Nephron progenitor cell (in vitro differentiated cells): ENCODE measurements at places on chromosomes 13 and 19.

- DNase-seq: no peak
Observed at GRCh38 chr13:51500687-51501086, 47.9 kb upstream of the INTS6 start.

DNA sequence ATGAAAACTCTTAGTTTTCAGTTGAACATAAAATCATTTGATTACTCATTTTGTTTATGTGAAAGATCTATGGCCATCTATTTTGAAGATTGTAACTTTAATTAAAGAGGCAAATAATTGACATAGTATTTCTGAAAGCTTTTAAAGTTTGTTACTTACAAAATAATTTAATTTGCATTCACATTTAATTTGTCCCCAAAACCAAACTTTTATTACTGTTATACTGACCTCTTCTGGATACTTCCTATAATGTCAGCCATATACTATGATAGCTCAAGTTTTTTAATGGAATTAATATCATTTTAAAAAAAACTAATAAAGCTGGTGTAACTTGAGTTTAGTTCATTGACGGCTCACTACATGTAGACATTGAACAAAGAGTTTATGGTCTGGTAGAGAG is 4.9 kb upstream of the SGCG start:
- DNase-seq: no peak

DNA sequence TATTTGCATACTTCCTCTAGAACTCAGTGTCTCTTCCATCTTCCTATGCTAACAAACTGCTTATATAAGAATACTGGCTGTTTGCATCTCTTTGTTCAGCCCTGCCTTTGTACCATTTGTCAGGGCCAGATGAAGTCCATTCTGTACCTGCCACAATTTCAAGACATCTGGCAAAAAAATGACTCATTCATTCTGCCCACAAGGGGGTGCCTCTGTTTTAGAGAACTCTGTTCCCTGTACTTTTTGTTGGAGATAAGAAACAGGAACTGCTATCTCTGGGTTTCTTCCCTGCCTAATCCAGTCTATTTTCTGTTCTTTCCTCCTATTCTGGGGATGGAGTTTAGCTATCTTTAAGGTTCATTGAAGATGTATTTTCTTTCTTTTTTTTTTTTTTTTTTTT is 23.0 kb downstream of the ZNF568 start:
- no peak for DNase-seq

DNA sequence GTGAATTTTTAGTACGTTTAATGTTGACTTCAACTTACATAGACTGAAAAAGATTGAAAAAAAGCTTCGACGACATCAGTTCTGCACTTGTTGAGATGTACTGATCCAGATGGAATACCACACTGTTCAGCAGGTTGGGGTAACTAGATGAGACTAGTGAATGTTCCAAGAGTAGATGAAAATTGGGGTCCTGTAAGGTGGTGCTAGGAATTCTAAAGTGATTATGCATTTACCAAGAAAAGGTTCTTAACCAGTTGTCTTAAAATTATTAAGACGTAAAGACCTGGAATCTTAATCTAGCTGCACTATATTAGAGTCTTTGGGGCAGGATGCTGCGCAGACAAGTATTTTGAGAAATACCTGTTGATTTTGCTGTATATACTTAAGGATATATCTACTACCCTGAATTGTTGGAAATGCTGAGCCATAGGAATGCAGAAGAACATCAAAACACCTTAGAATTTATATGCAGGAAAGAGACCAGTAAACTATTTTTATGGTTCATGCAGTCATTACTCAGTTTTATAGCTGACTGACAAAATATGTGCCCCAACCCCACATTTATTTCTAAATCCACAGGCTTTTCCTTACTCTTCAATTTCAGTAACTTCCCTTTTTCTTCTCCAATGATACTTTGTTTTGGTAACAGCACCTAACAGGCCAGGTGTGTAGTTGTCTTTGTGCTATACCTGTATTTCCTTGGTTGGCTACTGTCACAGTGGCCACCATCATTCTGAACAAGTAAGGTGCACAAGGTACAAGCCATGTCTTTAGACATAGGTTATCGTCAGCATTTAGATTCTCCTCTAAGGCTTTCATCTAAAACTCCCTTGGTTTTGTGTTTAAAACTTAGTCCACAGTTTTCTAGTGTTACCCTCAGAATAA is 8.6 kb downstream of the MIR17HG start:
- no peak for DNase-seq

DNA sequence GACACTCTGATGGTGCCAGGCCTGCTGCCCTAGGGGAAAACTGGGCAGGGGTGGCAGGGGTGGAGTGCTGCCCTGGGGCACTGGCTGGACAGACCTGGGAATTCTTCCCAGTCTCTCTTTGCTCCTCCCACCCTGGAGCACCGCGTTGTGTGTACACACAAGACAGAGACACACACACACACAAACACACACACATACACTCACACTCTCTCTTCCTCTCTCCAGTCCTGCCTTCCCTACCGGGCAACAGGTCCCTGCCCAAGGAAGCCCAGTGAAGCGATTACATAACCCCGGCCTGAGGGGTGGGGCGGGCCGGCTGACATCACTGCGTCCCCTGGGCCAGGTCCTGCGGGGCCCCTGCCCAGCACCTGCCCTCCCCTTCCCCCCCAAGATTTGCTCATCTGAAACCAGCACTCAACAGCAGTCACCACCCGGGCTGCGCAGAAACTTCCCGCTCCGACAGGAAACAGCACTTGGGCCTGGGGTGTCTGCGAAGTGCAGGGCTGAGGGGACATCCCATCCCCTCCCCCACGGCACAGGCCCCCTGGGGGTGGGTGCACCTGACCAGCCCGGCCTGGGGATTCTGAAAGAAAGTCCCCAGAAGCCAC is 1.2 kb downstream of the MKNK2 start:
- peak; percentile 53 for DNase-seq
